ENCODE measurements at places on chromosomes 2 and 18.

DNA sequence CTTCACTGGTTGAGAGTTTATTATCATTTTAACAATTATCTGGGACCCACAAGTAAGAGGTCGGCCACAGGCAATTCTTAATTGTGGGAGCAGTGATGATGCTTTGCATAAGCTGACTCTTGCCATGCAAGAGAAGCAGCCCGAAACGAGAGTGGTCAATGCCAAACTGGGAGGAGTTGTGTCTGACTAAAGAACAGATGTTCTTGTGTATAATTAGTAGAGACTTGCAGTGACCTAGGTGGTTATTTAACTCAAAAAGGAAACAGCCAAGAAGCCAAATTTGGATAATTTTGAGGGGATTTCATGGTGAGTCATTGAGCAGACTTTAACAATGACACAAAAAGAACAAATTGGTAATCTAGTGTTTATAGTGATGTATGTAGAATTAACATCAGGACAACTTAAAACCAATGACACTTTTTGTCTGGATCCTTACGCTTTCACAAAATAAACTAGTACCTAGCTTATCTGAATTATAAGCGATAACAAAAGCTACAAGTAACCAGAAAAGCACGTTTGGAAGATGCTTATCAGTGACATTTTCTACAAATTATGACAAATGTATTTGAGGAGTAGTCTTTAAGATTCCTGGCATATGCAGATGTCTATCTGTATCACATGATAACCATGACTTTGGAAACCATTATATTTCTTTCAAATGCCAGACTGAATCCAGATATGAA lies 184.7 kb upstream of the DLGAP1 start:
- no peak for DNase-seq

DNA sequence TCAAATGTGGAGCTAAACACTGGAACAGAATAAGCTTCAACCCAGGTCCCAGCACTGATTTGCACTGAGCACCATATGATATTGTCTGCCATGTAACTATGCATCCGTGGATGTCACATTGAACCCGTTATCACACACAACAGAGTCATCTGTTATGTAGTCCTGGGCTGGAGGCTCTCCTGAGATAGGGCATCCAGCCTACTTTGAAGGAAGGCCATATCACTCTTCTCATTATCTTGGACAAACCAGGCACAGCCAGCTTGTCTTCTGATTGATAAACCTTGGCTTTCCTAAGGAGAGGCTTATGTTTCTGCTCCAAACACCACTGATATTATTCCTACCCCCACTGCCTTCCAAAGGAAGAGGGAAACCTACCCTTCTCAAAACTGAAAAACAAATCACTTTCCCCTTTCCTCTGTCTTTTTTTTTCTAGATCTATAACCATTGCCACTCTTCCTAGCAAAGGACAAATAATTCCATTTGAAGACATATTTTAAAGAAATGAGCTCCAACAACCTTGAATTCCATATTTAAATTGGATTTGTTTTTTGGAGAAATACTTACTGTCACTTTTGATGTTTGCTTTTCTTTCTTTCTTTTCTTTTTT lies 16.4 kb downstream of the RSAD2 start:
- no peak for DNase-seq

DNA sequence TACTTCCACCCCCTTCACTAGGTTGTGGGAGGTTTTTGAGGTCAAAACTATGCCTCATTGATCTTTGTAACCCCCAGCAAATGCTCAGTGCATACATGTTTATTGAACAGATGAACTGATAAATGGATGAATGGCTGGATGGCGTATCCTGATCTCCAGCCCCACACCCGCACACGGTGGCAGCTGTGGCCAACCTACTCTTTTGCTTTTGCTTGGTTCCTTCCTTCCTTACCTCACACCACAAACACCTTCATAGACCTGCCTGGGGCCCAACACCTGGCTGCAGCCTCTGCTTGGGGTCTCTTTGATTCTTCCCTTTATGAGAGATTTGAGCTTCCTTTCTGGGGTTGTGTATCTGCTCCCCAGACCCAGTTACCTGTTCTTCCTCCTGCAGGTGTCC lies 25.9 kb downstream of the SPP2 start:
- no peak for DNase-seq

GRCh38 chr2:157890969-157891642 lies 15.0 kb upstream of the ACVR1 start:
- DNase-seq = no peak

DNA sequence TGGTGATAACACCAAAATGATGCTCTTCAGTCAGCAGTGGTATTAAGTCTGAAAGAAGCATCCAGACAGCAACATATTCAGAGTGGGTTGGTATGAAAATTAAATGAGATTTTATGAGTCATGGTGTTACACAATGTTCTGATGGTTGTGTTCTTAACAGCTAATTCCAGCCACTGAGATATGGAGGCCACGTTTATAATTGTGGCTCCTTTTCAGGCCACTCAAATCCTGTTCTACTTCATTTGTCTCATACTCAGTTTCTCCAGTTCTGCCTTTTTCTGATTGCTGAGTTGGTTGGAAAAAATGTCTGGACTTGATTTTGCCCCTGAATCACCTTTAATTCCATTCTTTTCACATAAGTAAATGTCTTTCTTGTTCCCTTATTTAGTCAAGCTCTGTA lies 162.7 kb upstream of the COL3A1 start:
- no peak for DNase-seq

- no peak for DNase-seq
These were observed 149.5 kb downstream of the MTX2 start for GRCh38 chr2:176418768-176419167.

DNA sequence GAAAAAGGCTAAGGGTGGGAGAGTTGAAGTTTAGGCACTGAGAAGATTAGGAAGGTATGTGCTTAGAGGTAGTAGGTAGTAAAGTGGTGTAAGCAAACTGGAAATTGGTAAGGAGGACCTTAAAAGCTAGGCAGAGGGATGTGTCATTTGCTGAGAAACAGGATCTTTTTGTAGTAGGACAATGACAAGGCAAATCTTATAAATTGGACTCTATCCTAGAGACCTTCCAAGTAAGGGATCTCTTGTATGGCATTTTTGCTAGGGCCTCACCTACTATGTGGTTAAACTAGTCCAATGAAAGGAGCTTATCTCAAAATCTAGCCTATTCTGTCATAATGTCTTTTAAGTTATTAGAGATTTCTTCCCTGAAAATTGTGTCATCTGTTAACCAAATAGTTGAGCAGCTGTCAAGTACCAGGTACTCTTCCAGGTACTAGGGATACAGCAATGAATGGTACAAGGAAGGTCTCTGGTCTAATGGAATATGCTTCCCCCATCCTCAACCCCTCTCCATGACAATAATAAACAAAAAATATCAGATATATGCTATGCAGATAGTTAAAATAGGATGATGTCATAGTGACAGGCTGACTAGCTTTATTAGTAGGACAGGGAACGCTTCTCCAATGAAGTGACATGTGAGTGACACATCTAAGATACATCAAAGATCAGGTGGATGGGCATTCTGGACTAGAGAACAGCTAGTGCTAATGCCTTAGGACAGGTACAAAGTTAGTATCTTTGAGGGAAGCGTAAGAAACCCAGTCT lies 17.7 kb downstream of the RIOK3 start:
- no peak for DNase-seq

DNA sequence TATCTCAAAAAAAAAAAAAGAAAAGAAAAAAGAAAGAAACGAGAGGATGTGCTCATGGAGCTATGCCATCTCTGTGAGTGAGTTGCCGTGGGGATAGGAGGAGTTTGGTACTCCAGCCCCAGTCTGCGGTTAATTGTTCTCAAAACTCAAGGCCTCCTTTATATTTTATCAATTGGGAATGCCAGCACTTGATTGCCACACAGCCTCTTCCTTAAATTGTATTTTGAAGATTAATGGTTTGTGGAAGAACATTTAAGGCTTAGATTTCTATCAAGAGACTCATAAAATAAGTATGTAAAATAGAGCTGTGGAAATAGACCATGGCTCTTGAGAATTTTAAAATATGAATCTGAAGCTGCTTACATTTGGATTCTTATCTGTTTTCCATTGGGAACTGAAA lies 29.8 kb downstream of the KCNE4 start:
- DNase-seq = no peak

DNA sequence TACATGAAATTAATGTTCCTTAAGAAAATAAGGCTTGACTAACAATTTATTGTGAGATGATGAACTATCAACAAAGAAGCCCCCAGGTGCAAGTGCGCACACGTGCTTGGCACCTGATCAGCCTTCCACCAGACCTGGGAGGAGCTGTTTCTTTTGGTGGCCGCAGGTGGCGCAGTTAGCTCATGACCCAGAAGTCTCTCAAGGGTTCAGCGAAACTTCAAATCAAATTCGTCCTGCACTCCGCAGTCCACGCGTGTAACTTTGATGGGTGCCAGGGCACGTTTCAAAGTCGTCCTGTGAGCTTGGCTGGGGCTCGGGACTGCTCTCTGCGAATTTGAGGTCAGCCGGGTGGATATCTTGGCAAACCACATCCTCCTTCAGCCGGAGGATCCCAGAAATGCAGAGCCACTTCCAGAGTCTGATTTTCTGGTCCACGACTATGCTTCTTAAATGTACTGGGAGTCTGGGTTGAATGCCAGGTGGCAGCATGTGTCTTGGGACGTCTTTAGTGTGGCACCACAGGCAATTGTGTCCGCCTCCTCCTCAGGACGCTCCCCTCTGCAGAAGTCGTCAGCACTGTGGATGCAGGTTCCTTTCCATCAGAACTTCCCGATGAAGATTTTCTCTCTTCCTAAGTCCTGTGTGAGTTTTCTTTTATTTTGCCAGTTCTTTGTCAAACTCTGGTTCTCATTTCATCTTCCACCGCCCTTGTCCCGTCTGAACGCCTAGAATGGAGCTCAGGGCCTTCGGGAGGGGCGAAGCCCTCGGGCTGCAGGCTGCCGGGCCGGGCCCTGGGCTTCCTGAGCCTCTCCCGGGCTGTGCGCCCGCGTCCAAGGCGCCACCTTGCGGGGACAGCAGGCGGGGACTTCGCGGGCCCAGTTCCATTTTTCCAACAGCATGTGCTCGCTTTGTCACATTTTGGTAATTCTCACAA lies 61.3 kb upstream of the RAPGEF4 start:
- no peak for DNase-seq

DNA sequence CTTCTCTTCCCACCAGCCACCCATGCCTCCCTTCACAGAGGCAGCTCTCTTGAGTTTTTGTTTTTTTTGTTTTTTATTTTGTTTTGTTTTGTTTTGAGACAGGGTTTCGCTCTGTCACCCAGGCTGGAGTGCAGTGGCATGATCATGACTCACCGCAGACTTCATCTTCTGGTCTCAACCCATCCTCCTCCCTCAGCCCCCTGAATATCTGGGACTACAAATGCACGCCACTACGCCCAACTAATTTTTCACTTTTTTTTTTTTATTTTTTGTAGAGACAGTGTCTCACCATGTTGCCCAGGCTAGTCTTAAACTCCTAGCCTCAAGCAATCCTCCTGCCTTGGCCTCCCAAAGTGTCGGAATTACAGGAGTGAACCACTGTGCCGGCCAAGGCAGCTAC lies 161.4 kb downstream of the TRABD2A start:
- DNase-seq = no peak

DNA sequence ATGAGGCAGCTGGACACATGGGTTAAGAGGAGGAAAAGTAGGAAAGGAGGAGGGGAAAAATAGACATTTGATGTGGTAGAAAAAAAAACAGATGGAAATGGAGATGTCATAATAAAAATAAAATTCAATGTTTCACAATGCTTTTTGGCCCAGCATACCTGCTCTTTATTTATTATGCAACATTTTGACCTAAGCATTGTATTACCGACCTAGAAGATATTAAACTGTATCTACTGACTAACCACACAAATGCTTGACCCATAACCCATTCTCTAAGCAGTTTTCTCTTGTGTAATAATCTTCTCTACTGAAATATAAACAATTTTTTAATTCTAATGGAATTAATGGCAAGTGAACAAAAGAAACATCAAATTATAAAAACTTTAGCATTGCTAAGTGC lies 362.3 kb downstream of the FBXO15 start:
- DNase-seq = no peak

DNA sequence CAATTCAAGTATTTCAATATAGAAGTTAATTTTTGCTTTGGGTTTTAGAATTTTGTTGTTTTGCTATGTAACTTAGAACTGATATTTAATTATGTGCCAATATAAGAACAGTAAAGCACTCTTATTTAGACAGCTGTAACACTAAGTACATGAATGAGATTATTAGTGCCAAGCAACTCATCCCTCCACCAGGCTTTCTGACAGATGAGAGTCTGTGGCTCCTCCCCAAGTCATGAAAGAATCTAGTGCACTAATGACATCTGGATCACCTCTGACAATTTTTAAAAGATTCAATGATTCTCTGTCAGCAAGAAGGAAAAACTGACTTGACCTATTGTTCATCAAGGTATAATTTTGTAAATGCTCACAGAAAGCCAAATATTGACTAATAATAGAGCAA lies 67.8 kb downstream of the TMEFF2 start:
- no peak for DNase-seq

- no peak for DNase-seq
These were observed 46.6 kb downstream of the THUMPD2 start for GRCh38 chr2:39732482-39732881.

DNA sequence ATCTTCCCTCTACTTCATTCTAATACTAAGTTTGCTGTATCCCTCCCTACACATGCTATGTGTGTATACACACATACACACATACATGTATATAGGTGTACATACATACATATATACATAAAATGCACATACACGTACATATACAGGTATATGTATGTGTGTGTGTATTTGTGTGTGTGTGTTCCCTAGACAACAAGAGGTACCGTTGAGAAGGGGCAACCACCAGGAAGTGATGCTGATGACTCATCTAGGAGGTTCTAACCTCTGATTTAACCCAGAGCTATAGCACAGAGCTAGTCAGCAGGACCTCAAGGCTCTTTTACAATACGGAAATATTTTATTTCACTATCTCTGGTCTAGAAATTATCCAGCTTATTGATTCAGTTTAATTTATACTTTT lies 139.2 kb downstream of the LAMA3 start:
- DNase-seq = no peak

GRCh38 chr2:180583441-180584140 lies 396.8 kb upstream of the UBE2E3 start:
- DNase-seq = no peak

GRCh38 chr2:126748929-126749518 lies 93.1 kb downstream of the GYPC start:
- no peak for DNase-seq

- DNase-seq = no peak
These were observed 51.9 kb upstream of the SPTBN1 start for GRCh38 chr2:54404270-54404669.

DNA sequence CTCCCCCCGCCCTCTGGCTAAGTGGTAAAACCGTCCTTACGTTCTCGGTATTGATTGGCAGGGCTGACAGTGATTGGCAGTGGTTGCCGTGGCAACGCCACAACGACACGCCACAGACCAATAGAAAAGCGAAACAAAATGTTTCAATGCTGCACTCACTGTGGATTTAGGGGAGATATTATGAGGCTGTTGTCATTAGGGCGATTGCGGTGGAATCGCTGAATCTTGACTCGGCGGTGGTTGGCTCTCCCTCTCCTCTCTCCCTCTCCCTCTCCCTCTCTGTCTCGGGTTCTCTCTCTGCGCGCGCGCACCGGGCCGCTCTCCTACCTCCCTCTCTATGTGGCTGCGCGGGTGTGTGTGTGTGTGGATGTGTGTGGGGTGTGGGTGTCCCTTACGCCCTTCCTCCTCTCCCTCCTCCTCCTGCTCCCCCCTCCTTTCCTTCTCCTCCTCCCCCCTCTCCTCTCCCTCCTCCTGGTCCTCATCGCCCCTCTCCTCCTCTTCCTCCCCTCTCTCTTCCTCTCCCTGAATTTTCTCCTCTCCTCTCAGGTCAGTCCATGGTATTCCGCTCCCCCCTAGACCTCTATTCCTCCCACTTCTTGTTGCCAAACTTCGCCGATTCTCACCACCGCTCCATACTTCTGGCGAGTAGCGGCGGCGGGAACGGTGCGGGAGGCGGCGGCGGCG lies at the start of gene SIX3:
Gene SIX3 (plus strand): TSS at position 152 of the 684 bp plus-strand sequence. CDS start 403 bp downstream, at position 555.
- peak; percentile 51 for DNase-seq
